ENCODE measurements at places on chromosomes 5 and 9.

DNA sequence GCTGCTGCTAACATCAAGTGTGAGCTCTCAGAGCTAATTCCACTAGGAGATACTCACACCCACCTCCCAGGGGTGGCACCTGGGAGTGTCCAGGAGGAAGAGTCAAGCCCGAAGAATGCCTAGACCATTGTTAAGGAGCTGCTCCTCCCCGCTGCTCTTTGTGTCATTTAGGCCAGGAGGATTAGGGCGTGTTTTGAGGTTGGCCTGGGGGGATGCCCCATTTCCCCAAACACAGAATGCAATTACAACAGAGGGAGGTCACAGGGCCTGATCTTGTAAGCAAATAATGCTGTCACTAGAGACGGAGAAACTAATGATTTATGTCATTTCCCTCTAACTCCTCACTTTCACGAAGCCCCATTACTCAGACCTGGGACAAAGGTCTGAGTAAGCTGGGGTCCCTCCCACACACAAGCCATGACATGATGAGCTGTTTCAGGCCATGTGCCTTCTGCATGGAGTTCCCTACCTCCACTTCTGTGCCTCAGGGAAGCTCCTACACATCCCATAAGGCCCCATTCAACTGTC lies 312.5 kb downstream of the ACTL7B start:
- DNase-seq, result no peak

DNA sequence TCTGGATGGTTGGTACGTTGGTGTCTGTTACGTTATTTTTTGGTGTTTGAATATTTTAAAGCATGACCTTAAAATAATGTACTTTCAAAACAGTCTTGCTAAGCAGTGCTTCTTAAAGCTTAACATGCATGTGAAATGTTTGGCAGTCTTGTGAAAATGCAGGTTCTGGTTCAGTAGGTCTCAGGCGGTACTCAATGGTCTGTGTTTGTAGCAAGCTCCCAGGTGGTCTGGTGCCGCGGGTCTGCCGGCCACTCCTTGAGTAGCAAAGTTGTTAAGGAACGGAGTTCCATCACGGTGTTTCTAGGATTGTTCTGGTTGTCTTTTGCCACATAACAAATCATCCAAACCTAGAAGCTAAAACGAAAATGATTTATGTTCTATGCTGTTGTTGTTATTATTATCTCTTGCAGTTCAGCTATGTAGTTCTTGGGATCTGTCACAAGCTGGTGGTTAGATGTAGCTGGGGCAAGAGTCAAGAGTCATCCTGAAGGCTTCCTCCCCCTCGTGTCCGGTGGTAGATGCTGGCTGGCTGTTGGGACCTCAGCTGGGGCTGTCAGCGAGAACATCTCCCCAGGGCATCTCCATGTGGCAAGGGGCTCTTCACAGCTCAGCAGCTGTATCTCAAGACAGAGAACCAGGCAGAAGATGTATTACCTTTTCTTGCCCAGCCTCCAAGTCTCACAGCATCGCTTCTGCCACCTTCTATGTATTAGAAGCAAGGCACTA lies 186.8 kb downstream of the PALM2AKAP2 start:
- DNase-seq, result no peak

DNA sequence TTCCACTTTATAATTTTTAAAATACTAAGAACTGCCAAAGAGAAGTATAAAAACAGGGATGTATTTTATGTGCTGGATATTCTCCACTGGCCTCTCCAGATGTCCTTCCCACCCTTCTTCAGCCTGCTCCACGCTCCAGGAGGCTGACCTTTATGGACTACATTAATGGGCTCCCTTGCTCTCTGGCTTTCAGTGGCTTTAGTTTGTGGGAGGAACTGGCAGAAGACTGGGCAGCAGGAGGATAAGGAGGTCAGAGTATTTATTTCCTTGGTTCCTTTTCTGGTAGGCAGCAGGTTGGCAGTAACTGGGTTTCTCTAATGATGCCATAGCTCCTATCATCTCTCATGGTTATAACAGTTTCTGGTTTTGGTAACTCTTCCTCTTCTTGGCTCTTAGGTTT lies 133.9 kb downstream of the PAM start:
- no peak for DNase-seq

GRCh38 chr9:119968836-119969707 lies 599.8 kb upstream of the BRINP1 start:
- peak; percentile 4 for DNase-seq
